ENCODE measurements at places on chromosomes 7 and 10. TPM values are rescaled to one million over a fixed set of nuclear protein-coding genes. Genes with fewer than 3 reads are reported as not detected.
A peak's percentile ranks its signal among the peaks of the same experiment; 100 is the strongest.

DNA sequence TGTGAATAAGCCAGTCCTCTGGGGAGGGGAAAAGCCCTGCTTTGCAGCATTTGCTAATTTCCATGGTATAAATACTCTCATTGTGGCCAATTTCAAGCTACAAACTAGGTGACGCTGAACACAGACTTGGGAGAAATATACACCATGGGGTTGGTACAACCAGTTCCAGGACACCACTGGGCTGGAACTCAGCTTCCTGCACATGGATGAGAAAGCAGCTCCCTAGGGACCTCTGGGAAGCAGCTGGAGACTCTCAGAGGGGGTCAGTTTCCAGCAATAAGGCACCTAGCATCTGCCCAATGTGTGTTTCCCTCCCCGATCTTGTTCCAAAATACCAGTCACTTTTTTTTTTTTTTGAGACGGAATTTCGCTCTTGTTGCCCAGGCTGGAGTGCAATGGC is 56.8 kb upstream of the WDR11 start:
- DNase-seq: no peak

GRCh38 chr7:93055543-93056107 is 62.2 kb downstream of the SAMD9 start:
- DNase-seq: peak; percentile 62

DNA sequence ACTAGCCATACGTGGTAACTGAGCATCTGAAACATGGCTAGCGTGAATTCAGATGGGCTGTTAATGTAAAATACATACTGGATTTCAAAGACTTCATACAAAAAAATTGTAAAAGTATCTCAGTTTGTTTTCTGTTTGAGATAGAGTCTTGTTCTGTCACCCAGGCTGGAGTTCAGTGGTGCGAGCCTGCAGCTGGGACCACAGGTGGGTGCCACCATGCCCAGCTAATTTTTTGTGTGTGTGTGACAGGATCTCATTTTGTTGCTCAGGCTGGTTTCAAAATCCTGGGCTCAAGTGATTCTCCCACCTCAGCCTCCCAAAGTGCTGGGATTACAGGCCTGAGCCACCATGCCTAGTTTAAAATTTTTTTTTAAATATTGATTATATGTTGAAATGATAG is 4.5 kb downstream of the TMEM243 start:
- DNase-seq: no peak

DNA sequence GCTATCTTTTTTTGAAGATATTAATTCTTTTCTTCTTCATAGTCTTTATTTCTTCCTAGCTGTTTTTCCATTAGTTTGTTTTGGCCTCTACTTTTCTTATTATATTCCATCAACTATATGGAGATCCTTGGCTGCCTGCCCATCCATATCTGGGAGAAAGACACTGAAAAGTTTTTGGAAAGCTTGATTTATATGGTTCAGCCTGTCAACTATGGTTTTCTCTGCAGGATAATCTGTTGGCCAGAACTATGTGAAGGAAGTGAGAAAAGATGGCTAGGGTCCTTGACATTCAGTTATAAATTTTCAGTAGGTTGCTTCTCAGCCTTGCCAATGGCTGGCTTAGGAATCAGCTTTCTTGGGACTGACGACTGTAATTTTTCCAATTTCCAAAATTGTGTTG is 10.0 kb upstream of the CDK14 start:
- no peak for DNase-seq

PPP1R17 gene
- not detected for total RNA-seq

FAM237B gene
- not detected for total RNA-seq

Measured in H4 (cell line).